ENCODE measurements at places on chromosomes 6 and 20. TPM values are rescaled to one million over a fixed set of nuclear protein-coding genes. Genes with fewer than 3 reads are reported as not detected.

The UBE2V1 gene
- polyA plus RNA-seq, result 53.0 TPM

The MLN gene
- not detected for polyA plus RNA-seq

The C6orf163 gene
- polyA plus RNA-seq, result 0.56 TPM

The FAM83C gene
- not detected for polyA plus RNA-seq

The UBE3D gene
- polyA plus RNA-seq, result 2.0 TPM

GRCh38 chr6:167712731-167713475 is 113.8 kb upstream of the AFDN start:
- DNase-seq, result no peak
- no peaks in the 10 kb centered on the region for H3K27me3 ChIP-seq
- H3K4me1 ChIP-seq, result no peaks in the 10 kb centered on the region
- H3K27ac ChIP-seq, result no peak overlapping the region

- H3K4me3 ChIP-seq, result no peak overlapping the region
- DNase-seq, result no peak
- no peak overlapping the region for H3K27ac ChIP-seq
- no peaks in the 10 kb centered on the region for H3K36me3 ChIP-seq
Measured at GRCh38 chr6:166005401-166005943, 162.2 kb downstream of the TBXT start.

DNA sequence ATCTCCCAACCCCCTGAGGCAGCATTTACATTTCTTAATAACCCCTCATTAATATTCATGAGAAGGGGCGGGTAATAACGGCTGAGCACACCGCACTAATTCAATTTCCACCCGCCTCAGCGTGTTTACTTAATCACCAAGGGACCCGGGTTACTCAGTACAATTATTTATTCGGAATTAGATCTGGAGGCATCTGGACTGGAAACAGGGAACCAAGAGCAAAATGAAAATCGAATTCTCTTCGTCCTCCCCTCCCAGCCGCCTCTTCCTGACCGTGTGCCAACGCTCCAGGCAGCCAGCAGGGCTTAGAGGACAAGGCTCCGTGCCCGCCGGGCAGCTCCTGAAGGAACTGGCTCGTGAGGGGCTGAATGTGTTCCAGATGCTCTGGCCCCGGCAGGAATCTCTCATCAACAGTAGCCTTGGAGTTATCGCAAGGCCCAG is 23.5 kb upstream of the CTNNBL1 start:
- H3K27ac ChIP-seq, result no peak overlapping the region
- H3K27me3 ChIP-seq, result no peaks in the 10 kb centered on the region
- H3K36me3 ChIP-seq, result no peaks in the 10 kb centered on the region
- DNase-seq, result no peak

DNA sequence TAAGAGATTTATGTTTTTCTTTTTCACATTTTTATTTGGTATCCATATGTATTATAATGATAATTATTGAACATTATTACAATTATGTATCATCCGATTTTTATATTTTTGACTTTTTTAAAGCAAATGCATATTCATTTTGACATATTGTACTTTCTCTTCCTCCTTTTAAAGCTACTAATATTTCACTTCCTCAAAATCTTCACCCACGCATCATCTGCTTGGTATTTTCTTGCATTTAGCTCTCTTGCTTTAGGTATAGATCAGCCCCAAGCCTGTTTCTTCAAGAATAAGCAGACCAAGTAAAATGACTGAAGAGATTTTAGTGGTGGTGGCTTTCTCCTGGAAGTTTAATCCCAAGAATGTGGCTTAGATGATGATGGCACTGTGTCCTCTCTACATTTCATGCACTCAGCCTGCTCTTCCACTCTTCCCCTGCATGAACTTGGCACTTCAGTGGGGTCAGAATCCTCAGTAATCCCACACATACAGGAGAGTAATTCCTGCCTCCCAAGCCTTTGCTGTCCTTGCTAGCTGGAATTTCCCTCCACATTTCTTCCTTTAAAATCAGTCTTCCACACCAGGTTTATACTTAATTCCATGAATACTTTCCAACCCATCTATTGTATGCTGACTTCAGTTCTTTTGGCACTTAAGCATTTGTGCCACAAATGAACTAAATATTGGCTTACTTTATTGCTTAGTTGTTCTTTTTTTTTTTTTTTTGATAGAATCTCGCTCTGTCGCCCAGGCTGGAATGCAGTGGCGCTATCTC is 8.2 kb downstream of the NCOA7 start:
- no peaks in the 10 kb centered on the region for H3K27me3 ChIP-seq
- H3K27ac ChIP-seq, result no peak overlapping the region
- no peak for DNase-seq
- H3K36me3 ChIP-seq, result no peaks in the 10 kb centered on the region

DNA sequence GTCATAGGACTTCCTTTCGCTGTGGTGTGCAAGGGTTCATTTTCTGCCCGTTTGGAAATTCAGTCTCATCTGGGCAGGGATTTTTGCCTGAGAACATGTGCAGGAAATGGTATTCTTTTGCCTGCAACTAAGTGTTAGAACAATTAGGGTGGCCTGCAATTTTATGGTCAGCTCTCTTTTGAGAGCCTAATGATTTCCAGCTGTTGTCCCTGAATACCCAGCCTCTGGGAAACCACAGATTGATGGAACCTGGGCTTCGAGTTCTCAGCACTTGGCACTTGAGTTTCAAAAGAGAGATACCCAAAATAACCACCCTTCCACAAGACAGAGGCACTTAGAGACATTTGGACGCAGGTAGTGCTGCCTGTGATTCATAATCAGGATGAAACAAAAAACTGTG is 217.2 kb upstream of the FOXA2 start:
- H3K27ac ChIP-seq, result no peak overlapping the region
- H3K4me1 ChIP-seq, result no peaks in the 10 kb centered on the region
- H3K27me3 ChIP-seq, result peaks cover 2% of the 10 kb centered on the region
- H3K4me3 ChIP-seq, result no peak overlapping the region
- no peaks in the 10 kb centered on the region for H3K36me3 ChIP-seq
- DNase-seq, result no peak

DNA sequence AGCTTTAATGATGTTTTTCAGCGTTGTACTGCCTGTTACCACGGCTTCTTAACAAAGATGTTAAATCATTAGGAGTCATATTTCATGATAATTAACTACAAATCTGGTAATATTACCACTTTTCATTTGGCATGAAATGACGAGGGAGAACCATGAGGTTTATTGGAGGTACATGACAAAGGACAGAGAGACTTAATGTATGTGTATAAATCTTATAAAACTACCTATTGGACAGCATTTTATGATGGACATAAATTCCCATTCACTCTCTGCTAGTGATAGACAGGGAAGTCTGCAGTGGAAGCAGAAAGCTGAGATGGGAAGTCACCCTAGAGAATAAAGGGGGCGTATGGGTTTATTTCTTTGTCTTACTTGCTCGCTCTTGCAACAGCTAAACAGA is 949.9 kb upstream of the FLRT3 start:
- no peaks in the 10 kb centered on the region for H3K4me1 ChIP-seq
- H3K36me3 ChIP-seq, result no peaks in the 10 kb centered on the region
- no peaks in the 10 kb centered on the region for H3K27me3 ChIP-seq
- DNase-seq, result no peak

GRCh38 chr6:99285881-99286280 is 63.6 kb downstream of the FAXC start:
- no peak for DNase-seq

Data from liver (tissue), 10 donors.